ENCODE measurements at places on chromosomes 4 and X.

DNA sequence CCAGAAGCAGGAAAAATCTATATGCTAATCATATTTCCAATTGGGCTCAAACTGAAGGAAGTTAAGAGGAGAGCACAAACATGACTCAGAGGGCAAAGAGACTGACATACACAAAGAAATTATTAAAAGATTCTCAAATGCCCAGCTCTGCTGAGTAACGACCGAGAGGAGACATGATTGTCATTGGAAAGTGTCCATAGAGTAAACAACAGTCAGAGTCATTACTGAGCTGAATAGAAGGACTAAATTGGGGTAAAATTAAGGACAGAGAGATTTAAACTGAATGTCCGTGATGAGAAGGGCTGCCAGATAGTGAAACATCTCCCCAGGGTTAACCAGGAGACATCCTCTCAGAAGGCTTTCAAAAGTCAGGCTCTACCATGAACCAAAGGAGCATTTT lies 111.2 kb upstream of the GALNT7 start:
- DNase-seq, result no peak

DNA sequence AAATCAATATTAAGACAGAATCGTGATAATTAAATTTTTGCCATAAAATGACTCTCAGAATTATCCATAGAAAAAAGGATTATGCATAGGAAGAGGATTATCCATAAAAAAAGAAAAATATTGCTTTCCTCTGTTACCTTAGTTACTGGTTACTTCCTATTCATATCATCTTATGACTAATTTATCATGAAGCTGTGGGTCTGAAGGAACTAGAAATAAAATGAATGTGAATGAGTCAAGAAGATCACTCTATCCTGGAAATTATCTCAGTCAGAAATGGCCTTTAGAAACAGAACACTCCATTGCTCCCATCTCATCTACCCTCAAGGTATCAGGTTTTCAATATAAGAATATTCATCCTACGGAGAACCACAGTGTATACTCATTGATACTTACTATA lies 19.4 kb downstream of the RPS6KA6 start:
- DNase-seq, result no peak

DNA sequence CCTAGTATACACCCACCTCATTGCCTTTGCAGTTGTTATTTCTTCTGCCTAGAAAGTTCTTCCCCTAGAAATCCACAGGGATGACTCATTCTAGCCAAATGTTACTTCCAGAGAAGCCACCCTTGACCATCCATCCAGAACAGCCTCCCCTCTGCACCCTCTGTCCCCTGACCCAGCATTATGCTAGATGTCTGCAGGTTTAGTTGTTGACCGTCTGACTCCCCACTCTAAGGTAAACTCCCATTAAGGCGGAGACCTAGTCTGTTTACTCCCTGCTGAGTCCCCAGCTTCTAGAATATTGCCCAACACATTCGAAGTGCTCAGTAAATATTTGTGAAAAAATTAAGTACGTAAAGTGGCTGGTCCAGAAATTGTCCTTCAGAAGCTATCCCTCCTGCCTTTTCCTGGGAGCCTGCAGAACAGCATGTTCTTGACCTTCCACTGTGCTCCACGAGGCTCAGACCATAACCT lies 11.0 kb downstream of the SRD5A3 start:
- no peak for DNase-seq

GRCh38 chrX:130330146-130330545 lies 9.6 kb upstream of the SLC25A14 start:
- DNase-seq, result no peak

DNA sequence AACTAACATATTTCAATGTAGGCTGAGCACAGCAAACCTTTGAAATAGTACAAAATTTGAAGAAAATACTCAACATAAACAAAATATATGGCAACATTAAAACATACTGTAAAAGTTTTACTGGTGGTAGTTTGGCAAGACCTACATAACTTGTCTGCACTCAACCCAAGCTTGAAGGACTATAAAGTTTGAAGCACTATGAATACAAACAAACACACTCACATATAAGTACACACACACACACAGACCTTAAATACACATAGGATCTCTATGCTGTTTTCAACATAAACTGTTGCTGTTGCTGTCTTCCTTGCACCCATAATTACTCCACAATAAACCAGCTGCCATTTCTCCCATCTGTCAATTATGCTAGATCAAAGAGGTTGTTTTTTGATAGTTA lies 589.6 kb downstream of the IL15 start:
- DNase-seq, result no peak

GRCh38 chr4:5992828-5993321 lies 25.4 kb downstream of the C4orf50 start:
- DNase-seq, result no peak

- no peak for DNase-seq
Observed at GRCh38 chr4:124839786-124840390, 127.4 kb upstream of the ANKRD50 start.

GRCh38 chr4:84578540-84579402 lies 4.2 kb upstream of the CDS1 start:
- DNase-seq, result no peak

DNA sequence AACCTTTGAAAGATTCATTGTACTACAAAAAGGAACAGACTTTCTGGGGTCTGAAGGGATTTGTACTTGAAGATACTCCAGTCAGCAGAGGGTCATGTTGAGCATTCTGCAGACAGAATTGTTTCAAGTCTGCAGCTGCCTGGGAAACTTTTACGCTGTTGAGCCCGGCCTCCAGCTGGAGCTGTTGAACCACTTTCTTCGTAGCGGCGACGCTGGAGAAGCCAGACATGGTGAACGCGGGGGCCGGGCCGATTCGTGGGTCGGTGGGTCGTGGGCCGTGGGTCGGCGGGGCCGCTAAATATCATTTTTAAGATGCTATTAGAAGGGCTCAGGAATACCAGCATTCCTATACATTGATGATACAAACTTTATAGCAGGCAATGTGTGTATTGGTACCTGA lies 12.0 kb upstream of the RTL9 start:
- peak; percentile 10 for DNase-seq

DNA sequence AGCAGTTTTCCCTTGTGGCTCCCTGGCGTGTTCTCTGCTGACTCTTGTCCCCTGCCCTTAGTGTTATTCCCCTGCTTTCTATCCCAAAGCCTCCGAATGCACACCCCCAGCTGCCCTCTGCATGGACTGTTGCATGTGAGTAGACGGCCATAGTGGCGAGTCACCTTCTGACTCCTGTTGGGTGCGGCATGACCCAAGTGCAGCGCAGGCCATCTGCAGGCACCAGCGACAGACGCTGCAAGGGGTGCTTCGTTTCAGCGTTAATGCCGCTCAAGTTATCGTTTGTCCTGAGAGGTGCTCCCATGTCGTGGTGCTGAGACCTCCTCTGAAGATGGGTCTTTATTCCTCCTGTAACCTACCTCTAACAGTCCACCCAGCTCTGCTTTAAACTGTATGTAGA lies 57.7 kb downstream of the NOP14 start:
- DNase-seq, result no peak

DNA sequence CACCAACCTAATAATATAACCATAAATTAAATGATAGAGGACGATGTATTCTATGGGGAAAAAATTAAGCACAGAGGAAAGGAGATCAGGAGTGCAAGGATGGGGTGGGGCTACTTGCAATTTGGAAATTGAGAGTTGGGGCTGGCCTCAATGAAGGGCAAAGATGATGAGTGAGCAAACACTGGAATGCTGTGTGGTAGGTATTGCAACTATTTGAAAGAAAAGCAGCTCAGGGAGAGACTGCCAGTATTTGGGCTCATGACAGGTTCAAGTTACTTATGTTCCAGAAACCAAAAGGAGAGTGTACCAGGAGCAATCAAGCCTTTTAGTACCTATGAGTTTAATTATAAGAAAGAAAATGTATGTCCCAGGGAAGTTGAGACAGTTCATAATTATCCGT lies 47.4 kb downstream of the ASIC5 start:
- no peak for DNase-seq

DNA sequence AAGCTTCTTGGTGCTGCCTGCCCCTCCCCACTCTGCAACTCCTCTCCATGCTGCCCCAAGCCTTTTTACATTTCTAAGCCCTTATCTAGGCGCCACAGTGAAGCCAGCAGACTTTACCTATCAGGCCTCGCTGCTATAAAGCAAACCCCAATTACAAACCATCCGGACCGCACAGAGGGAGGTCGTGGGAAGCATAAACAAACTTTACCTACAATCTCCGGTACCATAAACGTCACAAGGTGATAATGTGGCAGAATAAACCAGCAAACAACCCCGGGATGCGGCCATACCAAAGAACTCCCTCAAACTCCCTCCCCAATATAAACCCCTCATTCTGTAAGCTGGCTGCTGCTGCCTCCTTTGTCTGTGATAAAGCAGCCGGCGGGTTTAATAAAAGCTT lies 54.0 kb upstream of the ZCCHC13 start:
- no peak for DNase-seq

DNA sequence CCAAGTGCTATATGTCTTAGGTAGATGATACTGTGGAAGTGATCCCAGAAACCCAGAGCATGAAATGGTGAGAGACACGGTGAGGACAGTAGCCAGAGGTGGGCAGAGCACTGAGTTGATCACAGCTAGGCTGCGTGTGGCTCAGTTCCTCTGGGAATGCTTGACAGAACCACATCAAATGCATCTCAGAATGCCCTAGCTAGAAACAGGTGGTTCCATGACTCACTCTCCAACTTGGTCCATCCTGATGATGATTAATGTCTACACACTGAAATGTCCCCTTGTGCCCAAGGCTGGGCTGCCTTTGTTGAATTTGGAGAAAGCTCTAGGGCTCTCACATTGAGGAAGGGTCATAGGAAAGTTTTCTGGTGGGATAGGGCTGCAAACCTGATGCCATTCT lies 113.6 kb downstream of the ZNF518B start:
- no peak for DNase-seq

DNA sequence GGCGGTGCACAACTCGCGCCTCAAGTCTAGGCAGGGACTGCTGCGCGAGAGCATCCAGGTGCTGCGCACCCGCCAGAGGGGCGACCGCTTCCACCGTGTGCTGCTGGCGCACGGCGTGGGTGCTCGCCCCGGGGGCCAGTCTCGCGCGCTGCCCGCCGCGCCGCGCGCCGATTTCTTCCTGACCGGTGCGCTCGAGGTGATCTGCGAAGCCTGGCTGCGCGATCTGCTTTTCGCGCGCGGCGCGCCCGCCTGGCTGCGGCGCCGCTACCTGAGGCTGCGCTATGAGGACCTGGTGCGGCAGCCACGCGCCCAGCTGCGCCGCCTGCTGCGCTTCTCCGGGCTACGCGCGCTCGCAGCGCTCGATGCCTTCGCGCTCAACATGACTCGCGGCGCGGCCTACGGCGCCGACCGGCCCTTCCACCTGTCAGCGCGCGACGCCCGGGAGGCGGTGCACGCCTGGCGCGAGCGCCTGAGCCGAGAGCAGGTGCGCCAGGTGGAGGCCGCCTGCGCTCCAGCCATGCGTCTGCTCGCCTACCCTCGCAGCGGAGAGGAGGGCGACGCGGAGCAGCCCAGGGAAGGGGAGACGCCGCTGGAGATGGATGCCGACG lies 1.3 kb downstream of the CHST7 start:
- peak; percentile 33 for DNase-seq

DNA sequence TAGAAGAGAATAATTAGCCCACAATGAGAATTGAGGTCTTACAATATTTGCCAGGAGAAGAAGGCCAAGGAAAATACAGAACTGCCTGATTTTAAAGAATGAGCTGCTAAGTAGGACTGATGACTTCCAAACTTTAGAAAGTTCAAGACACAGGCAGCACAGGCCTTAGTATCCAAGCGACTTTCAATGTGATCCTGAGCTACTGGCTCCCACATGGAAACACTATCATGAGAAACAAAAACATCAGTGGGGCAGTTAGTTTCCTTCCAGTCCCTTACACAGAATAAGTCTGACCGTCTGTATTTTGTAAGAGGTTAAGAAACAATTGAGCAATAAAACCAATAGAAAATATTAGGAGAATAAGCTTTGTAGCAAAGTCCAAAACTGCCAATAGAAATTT lies 251.4 kb downstream of the COL25A1 start:
- DNase-seq, result no peak

GRCh38 chr4:85669992-85670548 lies 195.1 kb downstream of the ARHGAP24 start:
- DNase-seq, result no peak

GRCh38 chr4:127829014-127829413 lies 46.9 kb downstream of the HSPA4L start:
- no peak for DNase-seq

DNA sequence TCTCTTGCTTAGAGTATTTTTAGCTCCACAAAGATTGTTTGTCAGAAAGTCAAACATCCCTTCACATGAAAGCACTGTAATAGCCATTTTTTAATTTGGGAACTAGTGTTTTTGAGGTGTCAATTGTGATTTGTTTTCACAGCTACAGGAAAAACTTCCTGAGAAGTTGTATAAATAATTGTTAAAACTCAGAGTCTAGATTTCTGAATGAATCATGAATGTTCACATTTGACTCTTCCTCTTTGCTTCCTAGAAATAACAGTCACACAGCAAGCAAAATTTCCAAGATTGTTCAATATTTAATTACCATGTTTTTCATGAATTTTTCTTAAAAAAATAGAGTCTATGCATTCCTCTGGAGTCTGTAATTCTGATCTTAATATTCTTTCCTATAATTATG lies 156.9 kb upstream of the SLC7A11 start:
- no peak for DNase-seq

GRCh38 chrX:108216405-108216804 lies 124.8 kb downstream of the ATG4A start:
- DNase-seq, result no peak

GRCh38 chr4:138655985-138656384 lies 359.6 kb upstream of the NOCT start:
- DNase-seq, result no peak

GRCh38 chr4:183674153-183674552 lies 15.1 kb downstream of the TRAPPC11 start:
- no peak for DNase-seq

GRCh38 chr4:80115368-80116181 lies 42.5 kb upstream of the ANTXR2 start:
- DNase-seq, result no peak

DNA sequence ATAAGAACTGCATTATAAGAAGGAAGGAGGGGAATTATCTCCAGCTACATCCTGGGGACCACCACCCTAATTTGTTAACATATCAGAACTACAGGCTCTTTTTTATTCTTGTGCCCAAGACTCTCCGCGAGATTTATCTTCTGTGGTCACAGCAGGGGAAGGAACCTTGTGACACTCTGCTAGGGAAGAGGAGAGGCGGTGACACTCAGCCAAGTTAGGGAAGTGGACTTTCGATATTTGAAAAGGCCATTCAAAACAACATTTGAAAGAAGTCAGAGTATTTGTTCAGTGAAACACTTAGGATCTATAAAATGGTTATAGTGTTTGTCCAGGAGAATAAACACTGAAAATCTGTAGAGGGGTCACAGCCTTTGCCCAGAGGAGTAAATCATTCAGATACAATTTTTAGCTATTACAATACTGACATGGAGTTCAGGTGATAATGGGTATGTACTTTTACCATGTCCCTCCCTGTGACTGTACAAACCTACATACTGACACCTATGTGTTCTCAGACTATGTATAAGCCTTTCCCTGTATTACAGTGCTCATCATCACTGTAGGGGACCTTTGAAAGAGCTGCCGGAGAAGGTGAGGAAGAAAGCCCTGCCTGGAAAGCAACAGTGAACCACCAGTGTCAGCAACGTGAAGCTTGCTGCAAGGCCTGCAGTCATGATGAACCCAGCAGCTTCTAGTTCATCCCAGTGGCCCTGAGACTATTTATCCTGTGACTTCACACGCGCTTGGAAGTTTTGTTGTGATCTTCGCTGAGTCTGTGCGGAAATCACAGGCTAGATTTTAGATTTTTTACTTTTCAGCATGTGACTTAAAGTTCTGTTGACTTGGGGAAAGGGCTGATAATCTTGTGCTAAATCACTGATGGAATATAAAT lies 8.5 kb upstream of the PTTG2 start:
- DNase-seq, result no peak
